ENCODE measurements at places on chromosomes 5 and 9. TPM values are rescaled to one million over a fixed set of nuclear protein-coding genes. Genes with fewer than 3 reads are reported as not detected.

The ASTN2 gene
- polyA plus RNA-seq, result 7.6 TPM

The IGIP gene
- polyA plus RNA-seq, result 13.2 TPM

The MAMDC4 gene
- 5.8 TPM for polyA plus RNA-seq

The SPATA31D1 gene
- polyA plus RNA-seq, result not detected

The CORO2A gene
- 0.90 TPM for polyA plus RNA-seq

The SPINK4 gene
- not detected for polyA plus RNA-seq

The NHP2 gene
- 129 TPM for polyA plus RNA-seq

The OTULINL gene
- 7.1 TPM for polyA plus RNA-seq

The COL23A1 gene
- 4.1 TPM for polyA plus RNA-seq

The MPDZ gene
- 18.5 TPM for polyA plus RNA-seq

DNA sequence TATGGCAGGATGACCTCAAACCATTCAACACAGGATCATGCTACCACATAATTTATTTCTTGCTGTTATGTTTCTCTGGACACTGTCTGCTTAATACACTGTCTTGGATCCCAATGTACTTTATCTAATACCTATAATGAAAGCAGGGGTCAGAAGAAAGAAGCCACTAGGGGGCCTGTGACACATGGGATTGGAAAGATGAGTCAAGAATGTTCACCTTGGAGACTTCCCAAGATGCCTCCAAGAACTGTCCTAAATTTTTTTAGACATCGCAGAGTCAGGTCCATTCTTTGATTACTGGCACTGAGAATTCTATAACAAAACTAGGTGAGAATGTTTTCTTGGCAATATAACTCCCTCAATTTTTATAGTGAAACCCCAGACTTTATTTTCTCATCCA is 305.8 kb upstream of the SMARCA2 start:
- no peak for DNase-seq

DNA sequence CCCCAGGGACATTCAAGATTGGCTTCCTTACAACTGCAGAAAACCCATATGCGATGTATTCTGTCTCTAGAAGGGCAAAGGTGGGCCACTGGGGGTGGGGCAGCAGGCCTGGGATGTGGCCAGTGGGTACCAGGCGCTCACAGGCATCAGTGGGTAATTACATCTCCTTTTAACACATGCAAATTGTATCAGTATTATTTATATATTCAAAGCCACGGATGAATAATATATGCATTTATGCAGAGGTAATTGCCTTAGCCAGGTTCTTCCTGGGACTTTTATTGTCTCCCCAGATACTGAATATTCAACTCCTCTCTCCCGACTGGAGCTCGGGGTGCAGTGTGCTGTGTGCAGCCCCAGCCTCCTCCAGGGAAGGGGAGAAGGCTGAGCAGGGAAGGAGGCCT is 109.4 kb upstream of the MVB12B start:
- DNase-seq, result no peak

DNA sequence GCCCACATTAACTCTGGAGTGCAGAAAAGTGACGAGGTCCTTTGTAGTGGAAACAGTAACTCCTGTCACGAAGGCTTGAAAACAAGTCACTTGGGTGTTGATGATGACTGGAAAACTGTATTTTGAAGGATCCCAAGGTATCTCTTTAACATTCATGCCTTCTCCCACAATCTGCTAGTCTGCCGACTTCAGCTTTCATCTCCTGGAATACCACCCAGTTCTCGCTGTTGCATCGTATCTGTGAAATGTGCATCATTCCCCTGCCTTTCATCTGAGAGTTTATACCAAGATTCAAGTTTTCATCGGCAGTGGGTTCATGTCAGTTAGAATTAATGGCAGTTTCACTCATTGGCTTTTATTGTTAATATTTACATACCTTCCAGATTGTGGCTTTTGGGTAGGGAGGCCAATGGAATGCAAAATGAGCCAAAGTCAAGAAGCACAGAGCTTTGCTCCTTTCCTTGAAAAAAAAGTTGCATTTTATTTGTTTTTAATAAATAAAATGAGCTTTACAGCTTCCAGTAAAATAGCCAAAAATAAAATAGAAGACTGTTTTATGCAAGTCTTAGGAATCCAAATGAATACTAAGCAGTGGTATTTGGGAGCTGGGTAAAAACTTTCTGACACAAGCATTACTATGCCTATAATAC is 575.2 kb upstream of the WWC1 start:
- DNase-seq, result no peak

DNA sequence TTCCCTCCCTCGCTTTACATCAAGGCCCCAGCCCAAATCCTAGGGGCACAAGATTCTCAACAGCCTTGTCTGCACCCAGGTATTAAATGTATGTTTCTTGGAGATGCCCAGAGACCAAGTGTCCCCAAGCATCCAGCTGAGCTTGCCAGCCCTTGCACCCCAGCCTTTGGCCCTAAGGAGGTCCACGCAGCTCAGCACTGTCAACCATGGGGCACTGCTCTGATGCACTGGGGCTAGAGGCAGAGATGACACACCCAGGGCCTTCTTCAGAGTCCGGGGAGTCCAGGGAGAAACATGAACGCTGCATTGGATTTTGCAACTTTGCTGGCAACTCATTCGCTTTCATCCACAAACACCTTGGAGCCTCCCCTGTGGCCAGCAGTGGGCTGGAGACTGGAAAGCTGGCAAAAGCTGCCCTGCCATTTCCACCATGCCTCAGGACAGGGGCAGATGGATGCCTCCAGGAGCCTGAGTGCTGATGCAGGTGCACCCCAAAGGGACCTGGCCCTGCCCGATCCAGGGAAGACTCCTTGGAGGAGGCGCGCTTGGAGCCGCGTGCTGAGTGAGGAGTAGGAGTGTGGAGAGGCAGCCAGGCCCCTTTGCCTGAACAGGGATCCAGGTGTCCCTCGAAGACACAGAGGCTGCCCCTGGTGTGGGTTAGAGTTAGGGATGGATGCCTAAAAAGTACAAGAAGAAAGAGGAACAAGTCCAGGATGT is 19.3 kb downstream of the PAEP start:
- DNase-seq, result no peak

GRCh38 chr9:130385257-130385656 is 59.5 kb upstream of the ASS1 start:
- no peak for DNase-seq

- DNase-seq, result no peak
These were observed 149.1 kb downstream of the GABRB2 start for GRCh38 chr5:161397448-161397847.

DNA sequence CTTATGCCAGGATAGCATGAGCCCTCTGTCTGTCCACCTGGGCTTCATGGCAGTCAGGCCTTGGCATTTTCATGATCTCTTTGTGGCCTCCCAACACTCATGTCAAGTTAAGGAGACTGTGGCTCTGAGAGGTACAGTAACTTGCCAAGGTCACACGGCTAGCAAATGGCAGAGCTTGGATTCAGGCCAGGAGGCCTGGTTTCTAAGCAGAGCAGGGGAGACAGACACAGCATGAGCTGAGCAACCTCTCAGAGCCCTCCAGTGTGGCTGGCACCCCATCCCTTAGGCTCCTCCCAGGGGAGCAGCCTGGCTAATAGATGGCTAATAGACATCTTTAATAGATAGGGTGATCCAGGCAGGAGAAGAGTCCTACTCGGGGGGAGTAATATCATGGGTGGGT is 4.1 kb downstream of the SYNPO start:
- DNase-seq, result no peak

GRCh38 chr9:100485196-100485595 is 12.2 kb downstream of the TMEFF1 start:
- DNase-seq, result no peak

DNA sequence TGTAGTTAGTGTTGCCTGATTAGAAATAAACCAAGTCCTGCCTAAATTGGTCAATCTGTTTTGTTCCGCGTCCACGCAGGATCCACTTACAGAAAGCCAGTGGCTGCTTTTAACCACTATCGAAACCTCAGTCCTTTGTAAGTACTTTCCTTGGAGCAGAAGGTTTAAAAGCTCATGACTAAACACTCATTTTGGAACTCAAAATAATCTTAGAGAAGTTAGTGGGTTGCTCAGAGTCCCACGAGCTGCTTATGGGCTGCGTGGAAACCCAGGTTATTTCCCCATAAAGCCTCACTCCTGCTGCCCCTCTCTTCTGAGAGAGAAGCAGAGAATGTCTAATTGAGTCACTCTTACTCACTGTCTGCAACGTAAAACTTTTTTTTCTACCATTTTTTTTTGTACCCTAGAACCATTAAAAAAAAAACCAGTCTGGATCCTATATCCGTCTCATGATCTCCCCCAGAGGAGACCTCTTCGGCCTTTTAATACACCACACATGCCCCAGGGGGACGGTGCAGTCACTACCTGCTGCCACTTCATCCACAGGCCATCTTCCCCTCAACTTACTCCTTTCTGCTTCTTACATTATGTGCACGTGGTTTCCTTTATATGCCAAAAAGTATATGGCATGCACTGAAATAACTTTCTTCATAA is 7.6 kb downstream of the BASP1 start:
- no peak for DNase-seq

- no peak for DNase-seq
These were observed 10.8 kb downstream of the C5orf15 start for GRCh38 chr5:133957591-133957990.

- no peak for DNase-seq
These were observed 21.1 kb downstream of the PDE8B start for GRCh38 chr5:77231471-77232138.

- no peak for DNase-seq
These were observed 829.9 kb upstream of the CDH9 start for GRCh38 chr5:27868292-27868691.

DNA sequence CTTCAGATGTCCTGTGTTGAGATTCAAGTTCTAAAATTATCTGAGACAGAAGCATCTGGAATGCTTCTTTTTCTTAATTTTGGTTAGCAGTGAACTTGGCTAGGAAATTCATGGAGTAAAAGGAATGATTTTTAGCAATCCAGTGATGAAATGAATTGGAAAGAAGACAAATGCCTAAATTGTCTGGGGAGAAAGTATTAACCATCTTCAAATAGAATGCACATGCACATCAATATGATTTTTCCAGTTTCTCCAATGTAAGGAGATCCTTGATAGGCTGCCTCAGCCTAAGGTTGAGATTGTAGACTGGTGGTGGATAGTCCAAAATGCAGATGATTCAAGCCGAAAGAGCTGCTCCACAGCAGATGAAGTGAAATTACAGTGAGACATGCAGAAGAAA is 106.7 kb downstream of the PCSK5 start:
- no peak for DNase-seq

DNA sequence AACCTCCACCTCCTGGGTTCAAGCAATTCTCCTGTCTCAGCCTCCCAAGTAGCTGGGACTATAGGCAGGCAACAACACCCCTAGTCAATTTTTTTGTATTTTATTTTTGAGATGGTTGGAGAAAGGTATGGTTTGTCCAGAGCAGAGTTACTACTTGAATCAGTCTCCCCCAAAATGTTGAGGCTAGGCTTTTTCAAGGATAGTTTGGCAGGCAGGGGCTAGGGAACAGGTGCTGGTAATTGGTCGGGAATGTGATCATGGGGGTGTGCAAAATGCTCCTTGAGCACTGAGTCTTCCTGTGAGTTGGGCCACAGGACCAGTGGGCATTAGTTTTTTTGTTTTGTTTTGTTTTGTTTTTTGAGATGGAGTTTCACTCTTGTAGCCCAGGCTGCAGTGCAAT is 28.3 kb upstream of the PRRC2B start:
- no peak for DNase-seq

DNA sequence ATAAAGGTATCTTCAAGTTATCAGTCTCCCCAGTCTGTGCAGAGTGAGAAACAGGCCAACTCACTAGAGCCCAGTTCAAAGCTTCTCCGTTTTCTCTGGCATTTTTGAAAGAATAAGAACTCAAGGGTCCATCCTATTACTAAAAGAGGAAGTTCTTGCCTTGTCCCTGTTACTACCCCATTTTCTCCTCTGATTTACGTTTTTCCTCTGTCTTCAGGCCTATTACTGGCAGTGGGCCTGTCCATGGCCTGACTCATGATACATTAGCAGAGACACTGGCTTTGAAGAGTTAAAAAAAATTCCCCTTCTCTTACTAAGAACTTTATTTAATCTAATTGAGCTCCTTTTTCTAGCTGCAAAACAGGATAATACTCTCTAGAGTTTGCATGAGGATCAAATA is 624.0 kb upstream of the KLF4 start:
- no peak for DNase-seq

- no peak for DNase-seq
These were observed 18.8 kb downstream of the IL4 start for GRCh38 chr5:132692632-132692967.

DNA sequence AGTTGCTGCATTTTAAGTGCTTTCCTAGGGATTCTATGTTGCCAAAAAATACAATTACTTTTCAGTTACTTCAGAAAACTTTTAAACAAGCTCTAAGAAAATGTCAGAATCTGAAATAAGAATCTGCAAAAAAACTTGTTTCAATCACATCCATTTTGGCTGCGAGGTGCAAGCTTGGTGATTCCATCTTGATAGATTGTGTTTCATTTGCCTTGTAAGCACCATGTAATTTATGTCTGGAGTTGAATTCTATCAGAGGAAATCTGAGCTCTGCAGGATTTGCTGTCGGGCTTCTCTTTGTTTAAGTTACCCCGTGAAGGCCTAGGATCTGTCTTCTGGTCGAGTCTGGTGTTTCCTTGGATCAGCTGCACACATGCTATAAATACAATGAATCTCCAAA is 40.4 kb upstream of the MAN2A1 start:
- DNase-seq, result peak; percentile 35

- no peak for DNase-seq
These were observed 4.2 kb downstream of the UHRF2 start for GRCh38 chr9:6417186-6417585.

GRCh38 chr9:117823576-117823975 is 119.4 kb downstream of the TLR4 start:
- DNase-seq, result no peak

- DNase-seq, result peak; percentile 80
These were observed 503 bp upstream of the GDNF start for GRCh38 chr5:37840053-37841034.

DNA sequence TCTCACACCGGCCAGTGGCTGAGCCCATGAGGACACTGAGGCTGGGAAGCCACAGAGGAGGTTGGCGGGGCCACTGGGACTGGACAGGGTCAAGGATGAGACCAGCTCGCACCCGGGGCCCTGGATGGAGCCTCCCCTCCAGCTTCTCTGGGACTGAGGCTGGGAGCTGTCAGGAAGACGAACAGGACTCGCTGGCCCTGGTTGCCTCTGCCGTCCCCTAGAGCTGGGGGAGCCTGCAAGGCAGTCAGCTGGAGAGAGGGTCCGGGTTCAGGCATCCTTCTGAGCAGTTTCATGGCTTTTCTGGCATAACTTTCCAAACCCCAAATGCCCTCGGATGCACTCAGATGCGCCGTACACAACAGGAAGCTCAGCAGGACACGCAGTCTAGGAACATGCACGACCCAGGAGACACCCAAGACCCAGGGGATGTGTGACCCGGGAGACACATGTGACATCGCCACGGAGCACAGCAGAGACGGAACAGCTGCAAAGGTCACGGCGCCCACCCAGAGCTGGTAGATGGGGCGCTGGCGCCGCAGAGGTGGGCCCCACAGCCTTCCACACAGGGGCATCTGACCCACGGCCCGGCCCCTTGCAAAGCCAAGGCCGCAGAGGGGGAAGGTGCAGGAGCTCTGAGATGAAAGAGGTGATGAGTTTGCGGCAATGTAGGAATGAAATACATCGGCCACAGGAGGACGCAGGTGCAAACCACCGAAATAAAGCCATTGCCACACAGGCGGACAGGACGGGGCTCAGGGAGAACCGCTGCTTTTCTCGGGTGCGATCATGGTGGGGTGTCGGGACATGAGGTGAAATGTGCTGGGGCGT is 17.1 kb downstream of the TPPP start:
- DNase-seq, result no peak
